Activated T-helper 2 cell treated with anti-CD3 and anti-CD28 coated beads, Interferon-gamma antibody, Interleukin-2, Interleukin-4, amounts not matched to agents 10 μg/mL and 5 μg/mL and 100 μg/mL, durations not matched to agents 14 hours and 24 hours and 36 hours (primary cell): ENCODE measurements at places on chromosomes 12 and 14.

GRCh38 chr12:113083863-113084435 is 27.4 kb downstream of the DTX1 start:
- no peak for DNase-seq

DNA sequence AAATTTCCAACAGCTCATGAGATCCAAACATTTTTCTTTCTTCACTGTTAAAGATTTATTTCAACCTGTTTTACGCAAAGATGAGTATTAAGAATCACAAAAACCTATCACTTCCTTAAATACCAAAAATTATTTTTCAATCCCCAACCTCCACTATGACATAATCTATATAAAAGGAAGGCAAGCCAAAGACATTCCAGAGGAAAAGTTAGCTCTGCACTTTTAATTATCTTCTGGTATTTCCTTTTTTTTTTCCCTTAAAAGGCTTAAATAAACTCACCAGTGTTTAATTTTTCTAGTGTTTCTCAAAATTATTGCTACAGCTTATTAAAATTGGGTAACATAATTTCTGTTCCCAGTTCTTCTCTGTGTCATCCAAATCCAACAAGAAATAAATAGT is 75.9 kb downstream of the BMP4 start:
- no peak for DNase-seq

GRCh38 chr12:97276661-97277429 is 185.8 kb upstream of the RMST start:
- DNase-seq: no peak

DNA sequence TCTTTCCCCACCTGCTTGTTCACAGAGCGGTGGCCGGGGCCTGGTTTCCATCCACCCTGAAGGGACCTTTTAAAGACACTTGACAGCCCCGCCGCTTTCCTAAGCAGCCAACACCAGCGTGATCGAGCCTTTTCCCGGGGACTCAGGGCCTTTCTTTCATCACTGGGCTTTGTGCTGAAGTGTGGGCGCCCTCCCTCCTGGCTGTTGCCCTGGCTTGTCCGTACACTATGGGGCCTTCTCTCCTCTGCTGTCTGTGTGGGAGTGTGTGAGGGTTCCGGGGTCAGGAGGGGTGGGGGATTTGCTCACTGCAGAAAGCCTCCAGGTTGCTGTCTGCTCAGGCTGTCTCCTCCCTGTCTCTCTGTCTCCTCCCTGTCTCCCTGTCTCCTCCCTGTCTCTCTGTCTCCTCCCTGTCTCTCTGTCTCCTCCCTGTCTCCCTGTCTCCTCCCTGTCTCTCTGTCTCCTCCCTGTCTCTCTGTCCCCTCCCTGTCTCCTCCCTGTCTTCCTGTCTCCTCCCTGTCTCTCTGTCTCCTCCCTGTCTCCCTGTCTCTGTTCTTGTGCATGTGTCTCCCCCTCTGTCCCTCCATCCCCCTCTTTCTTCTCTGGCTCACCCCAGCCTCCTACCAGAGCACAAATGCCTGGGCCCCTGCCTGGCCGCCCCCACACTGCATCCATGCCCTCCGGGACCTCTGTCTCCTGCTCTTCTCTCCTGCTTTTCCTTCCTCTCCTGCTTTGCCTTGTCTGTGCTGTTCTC is 64.7 kb downstream of the CCDC92 start:
- no peak for DNase-seq

DNA sequence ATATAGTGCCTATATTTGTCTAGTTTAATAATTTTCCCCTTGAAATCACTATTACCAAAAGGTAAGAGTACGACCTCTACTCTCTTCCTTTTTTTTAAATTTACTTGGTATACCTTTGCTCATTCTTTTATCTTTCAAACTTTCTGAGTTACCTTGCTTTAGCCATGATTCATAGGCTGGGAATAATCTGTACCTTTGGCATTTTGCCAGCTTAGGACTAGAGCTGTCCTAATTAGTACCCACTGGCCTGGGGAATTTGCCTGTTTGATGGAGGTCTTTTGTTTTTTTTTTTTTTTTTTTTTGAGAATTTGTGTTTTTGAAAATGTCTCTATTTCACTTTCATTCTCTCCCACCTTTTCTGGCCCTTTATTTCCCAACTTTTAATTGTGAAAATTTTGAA is 8.7 kb upstream of the SLC4A8 start:
- DNase-seq: no peak

GRCh38 chr14:98684468-98684867 is 587.5 kb downstream of the BCL11B start:
- DNase-seq: no peak

- DNase-seq: no peak
These were observed 69.8 kb downstream of the SLC6A12 start for GRCh38 chr12:143964-144649.

DNA sequence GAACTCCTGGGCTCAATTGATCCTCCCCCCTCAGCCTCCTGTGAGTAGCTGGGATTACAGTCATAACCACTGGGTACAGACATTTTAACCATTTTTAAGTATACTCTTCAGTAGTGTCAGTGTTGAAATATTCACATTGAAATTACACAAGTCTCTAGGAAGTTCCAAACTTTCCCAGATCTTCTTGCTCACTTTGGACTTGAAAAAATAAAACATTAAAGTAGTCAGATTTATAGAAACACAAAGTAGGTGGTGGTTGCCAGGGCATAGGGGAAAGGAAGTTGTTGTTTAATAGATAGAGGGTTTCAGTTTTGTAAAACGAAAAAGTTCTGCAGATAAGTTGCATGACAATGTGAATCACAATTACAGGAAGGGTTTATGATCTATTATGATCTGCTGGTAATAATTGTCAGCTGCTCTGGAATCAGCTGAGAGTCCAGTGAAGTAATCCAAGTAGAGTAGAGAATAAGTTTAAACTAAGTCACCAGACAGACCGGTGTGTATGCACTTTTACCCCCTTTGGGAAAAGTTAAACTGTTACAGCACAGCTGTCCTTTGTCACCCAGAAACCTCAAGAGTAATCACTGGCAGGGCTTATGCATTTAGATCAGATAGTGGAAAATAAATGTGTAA is 27.4 kb downstream of the PCNX1 start:
- DNase-seq: no peak

- no peak for DNase-seq
These were observed 186.9 kb upstream of the CAND1 start for GRCh38 chr12:67082221-67082620.

DNA sequence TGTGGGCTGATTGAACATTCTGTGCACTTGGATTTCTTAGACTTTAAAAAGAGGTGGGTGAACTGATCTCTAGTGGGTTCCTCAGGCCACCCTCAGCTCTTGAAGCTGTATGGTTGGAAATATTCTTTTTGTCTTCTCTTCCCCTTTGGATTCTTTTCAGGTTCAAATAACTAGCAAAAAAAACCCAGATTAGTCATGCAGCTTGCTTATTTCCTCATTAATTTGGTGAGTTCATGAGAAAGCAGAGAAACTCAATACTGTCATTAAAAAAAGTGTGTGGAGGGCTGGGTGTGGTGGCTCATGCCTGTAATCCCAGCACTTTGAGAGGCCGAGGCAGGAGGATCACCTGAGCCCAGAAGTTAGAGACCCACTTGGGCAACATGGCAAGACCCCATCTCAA is 183.4 kb downstream of the ESR2 start:
- DNase-seq: no peak

DNA sequence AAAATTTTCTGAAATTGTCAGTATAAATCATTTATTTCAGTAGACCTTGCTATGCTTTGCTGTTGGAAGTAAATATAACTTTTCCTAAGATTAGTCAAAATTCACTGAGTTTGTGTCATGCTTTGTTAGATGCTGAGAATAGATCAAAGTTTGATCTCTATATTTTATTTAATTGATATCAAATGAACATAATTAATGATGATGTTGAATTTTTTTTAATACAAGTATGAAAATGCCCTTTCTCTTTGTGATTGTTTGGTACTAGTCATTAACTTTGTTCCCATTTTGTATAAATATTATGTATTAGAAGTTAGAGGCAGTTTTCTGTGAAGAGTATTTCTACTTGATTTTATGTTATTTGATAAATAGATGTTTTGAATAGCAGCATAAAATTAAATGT is 45.7 kb downstream of the CCDC91 start:
- no peak for DNase-seq

DNA sequence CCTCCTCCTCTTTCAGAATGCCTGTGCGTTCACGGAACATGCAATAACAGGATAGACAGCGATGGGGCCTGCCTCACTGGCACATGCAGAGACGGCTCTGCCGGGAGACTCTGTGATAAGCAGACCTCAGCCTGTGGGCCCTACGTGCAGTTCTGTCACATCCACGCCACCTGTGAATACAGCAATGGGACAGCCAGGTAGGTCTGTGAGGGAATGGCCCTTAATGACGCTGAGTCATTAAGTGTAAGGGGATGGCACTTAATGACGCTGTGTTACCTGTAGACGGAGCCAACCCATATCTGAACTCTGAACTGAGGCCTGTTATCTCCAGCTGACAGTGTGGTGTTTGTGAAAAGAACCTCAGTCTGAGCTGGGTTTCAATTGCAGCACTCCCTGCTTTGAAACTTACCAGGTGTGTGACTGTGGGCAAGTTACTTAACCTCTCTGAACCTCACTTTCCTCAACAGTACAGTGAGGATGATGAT is 86.9 kb downstream of the STAB2 start:
- no peak for DNase-seq

DNA sequence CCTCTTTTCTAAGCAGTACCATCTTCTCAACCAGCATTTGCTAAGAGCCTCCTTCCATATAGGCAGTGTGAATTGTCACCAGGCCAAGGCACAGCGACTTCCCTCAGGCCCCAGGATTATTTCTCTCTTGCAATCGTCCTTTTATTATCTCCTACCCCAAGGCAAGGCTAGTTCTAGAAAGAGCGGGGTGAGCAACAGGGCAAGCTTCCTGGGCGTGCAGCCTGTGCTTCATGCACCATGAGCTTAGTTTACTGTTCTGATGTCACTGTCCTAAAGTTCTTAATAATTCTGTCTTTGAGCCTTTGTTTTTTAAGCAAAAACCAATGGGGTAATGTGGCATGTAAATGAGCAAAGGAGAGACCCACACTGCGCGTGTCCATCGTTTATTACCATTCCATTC is 27.9 kb downstream of the DUSP6 start:
- DNase-seq: no peak

DNA sequence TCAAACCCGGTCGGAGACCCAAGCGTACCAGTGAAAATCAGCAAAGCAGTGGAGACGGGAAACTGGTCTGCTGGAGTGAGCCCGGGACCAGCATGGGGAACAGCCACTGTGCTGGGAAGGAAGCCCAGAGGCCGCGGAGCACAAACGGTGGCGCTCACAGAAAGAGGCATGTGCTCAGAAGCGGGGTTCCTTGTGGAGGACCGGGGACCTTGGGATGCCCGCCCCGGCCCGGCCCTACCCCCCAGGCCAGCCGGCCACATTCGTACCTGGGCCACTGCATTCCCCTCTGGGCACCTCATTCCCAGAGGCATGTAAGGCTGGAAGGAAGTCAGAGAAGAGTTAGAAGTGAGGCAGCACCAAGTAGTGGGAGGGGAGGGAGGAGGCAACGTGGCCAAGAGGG is 79.3 kb downstream of the RFLNA start:
- DNase-seq: no peak

GRCh38 chr14:106315436-106315835 is 789.1 kb downstream of the TMEM121 start:
- no peak for DNase-seq

- DNase-seq: no peak
These were observed 559 bp downstream of the SYNJ2BP start for GRCh38 chr14:70416338-70416724.

GRCh38 chr14:34303811-34304210 is 158.2 kb downstream of the SPTSSA start:
- no peak for DNase-seq

GRCh38 chr14:85248881-85249635 is 280.9 kb upstream of the FLRT2 start:
- DNase-seq: no peak

DNA sequence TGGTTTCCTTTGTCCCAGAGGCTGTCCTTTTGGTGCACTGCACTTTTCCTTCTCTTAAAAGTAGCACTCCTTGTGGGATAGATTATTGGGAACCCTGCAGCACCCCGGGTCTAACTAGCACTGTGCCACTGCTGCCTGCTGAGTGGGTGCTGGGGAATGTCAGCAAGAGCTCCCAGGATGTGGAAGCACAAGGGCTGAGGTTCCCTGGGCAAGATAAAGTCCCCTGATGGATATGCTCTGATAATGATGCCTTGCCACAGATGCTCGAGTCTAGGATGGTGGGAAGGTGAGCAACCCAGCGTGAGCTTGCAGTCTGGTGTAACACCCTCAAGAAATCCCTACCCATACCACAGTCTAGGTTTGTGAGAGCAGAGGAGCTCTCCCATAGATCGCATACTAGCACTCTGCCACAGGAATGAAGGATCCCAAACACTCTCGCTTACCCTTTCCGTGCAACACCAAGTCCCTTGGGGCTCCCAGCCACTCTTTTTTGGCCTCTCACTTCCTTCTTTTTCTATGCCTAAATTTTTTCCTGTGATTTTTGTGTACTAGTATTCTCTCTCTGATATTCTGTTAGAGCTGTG is 32.6 kb downstream of the USP15 start:
- DNase-seq: no peak

GRCh38 chr12:57637364-57637763 is 4.4 kb upstream of the B4GALNT1 start:
- no peak for DNase-seq
